Activated naive CD4-positive, alpha-beta T cell treated with anti-CD3 and anti-CD28 coated beads, Interleukin-2, amount 50 U/mL, for 16 hours (primary cell): ENCODE measurements at places on chromosomes 6 and 20.

GRCh38 chr6:34386316-34387137 is 5.9 kb downstream of the NUDT3 start:
- no peak for DNase-seq

- DNase-seq = no peak
These were observed 648.8 kb upstream of the AGPAT4 start for GRCh38 chr6:161922631-161923119.

DNA sequence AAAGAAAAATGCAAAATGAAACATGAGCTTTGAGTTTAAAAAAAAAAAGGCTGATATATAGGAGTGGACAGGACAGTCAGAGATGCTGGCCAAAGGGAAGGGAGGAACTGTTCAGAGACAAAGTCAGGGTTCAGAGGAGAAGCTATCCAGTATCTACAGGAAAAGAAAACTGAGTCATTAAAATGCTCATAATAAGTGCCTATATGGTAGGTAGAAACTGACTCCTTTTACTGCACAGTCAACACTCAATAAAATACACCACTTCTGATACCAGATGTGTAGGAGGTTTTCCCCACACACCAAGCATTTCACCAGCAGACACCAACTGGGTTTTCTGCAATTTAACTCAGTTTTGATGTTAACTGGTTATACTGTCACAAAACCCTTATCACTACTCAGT is 32.9 kb downstream of the FRK start:
- no peak for DNase-seq

DNA sequence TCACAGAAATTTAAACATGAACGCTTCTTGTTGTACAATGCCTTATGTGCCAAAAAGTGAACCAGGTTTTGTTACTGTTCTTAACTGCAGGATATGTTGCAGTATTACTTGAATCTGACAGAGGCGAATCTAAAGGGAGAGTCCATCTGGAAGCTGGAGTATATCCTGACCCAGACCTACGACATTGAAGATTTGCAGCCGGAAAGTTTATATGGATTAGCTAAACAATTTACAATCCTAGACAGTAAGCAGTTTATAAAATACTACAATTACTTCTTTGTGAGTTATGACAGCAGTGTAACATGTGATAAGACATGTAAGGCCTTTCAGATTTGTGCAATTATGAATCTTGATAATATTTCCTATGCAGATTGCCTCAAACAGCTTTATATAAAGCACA is 19.9 kb downstream of the SMPDL3A start:
- DNase-seq = no peak

DNA sequence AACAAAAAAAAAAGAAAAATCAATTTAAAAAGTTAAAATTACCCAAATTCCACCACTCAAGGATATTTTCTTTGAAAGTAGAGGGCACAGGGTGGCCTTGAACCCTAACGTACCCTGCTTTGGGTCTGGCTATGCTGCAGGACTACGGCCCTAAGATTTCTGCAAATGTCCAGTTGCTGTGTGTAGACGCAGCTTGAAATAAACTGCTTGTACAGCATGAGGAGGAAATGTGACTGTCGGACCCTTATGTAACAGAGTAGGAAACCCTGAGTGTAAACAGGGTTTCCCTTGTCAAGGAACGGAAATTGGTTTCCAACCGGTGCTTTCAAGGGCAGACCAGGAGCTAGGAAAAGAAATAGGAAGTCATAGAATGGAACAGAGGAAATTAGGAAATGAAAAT is 60.7 kb upstream of the SHLD1 start:
- no peak for DNase-seq

DNA sequence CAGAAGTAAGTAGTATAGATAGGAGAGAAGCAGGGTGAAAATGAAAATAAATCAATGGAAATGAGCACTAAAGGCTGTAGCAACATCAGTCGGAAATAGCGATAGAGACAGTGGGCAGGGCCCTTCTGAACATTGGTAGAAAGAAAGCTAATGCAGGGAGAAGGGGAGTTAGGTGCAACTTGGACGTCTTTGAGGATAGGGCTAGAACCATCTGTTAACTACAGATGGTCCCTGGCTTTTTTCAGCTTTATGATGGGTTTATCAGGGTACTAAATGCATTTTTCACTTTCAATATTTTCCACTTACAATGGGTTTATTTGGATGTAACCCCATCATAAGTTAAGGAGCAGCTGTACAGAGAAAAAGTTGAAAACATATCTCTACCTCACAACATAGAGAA is 72.8 kb upstream of the CNR1 start:
- no peak for DNase-seq

DNA sequence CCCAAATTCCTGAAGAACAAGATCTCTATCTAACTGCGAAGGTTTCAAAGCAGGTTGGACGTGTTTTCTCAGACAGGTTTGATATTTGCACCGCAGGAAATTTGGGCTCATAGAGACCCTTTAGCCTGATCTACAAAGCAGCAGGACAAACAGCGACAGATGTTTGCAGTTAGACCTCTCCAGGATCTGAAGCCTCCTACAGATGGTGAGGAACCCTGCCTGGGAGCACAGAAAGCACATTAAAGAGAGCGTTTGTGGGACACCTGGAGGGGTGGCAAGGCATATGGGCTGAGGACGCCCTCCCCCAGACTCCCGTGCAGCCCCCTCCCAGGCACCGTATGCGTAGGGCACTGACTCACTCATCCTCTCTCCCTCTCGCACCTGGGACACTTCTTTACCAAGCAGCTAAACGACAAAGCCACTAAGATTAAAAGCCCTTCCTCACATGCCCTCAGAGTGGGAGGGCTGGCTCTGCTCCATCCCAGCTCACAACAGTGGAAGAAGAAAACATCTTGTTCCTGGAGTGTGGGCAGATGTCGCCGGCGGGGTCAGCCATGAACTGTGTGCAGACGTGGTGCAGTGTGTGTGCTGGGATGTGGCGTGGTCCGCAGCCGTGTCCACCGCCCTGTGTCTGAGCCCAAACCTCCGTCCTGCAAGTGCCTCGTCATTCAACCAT is 249.7 kb upstream of the AFDN start:
- no peak for DNase-seq

- DNase-seq = no peak
These were observed 497.8 kb downstream of the PREX1 start for GRCh38 chr20:48329676-48330664.

DNA sequence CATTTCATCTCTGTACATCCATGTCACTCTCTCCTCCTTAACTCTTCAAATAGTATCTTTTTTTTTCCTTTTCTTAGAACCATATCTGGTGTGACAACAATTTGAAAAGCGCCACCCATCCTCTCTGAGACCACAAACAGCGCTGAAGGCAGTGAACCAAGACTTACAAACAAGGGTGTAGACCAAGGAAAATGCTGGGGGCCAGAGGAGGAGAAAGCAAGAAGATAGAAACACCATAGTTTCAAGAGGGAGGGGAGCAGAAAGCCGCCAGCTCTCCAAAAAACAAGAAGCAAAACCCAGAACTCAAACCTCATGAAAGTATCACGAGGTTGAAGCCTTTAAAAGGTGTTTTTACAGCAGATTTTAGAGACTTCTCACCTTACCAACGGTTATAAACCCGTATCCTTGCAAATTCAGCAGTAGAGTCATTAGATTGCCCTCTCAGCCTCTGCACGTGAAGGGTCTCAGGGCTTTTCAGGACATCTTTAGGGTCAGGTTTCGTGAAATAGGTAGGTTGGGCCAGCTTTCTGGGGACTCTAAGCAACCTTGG is 13.3 kb upstream of the RIPOR2 start:
- no peak for DNase-seq

- DNase-seq = no peak
These were observed 24.4 kb upstream of the LY86 start for GRCh38 chr6:6564154-6564553.

GRCh38 chr20:8782804-8783203 is 286.1 kb upstream of the PLCB4 start:
- DNase-seq = no peak

DNA sequence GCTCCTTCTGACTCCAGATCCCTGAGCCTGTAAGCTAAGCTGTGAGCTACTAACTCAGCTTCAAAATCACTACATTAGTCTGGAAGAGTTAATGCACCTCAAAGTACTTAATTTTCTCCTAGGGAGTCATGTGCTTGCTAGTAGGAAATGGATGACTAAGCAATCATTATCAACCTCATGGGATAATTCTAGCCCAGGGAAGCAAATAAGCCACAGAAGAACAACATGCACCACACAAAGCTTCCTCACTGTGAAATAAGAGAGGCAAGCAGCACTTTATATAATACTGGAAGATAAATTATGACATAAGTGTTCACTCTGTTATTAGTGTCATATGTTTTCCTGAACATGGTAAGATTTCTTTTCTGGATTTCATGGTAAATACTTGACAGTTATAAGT is 57.9 kb upstream of the RCAN2 start:
- no peak for DNase-seq

DNA sequence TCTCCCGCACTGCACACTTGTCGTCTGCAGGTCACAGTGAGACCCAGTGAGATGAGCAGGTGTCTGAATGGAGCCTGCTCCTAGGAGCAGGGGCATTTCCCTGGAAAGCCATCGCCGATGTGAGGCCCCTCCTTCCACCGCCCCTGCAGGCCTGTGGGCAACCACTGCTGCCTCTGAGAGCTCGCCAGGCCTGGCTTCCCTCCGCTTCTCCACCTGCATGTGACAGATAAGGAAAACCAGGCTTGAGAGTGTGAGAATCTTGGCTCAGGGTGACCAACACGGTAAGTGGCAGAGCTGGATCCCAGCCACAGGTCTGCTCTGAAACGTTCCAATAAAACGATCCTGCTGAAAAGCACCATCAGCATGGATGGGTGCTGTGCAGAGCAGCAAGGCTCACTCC is 332.8 kb downstream of the CDH4 start:
- DNase-seq = no peak

DNA sequence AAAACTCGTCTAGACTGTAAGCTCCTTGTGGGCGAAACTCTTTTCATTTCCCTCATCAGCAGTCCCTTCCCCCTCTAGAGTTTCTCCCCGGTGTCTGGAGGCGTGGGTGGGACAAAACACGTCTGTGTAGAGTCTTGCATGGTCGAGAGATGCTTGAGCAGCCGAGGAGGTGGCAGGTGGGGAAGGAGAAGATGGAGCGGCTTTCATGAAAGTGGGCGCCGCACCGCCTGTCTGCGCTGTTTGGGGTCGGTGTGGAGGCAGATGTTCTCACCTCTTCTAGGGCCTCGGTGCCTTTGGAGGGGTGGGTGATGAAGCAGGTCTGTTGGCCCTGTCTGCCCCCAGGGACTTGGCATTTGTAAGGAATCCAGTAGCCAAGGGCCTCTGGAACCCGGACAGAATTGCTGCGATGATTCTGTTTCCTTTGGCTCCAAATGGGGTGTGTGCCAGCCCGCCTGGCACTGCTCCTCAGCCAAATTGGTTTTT is 1.2 kb downstream of the BRPF3 start:
- DNase-seq = no peak

DNA sequence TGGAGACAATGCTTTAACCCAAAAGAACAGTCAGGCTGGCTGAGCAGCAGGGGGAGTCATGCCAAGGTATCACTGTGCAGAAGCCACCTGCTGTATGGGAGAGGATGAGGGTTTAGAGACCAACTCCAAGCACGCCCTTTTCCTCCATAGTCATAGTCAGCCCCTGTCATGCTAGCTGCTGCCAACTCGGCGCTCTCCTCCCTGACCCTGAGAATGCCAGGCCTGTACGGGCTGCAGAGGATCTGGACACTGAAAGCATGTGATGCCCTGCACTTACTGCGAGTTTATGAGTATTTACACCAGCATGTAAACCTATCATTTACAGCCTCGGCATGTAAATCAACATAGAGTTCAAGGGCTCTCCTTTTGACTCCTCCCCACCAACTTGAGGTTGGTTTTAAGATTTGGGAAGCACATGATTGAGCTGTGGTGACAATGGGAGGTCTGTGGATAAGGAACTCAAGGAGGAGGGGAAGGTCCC is 11.7 kb upstream of the SCUBE3 start:
- no peak for DNase-seq

GRCh38 chr6:17349427-17349826 is 44.0 kb upstream of the CAP2 start:
- DNase-seq = no peak

GRCh38 chr20:8272766-8273165 is 140.7 kb downstream of the PLCB1 start:
- no peak for DNase-seq

- DNase-seq = no peak
These were observed 136.2 kb downstream of the BMP7 start for GRCh38 chr20:57130160-57130772.

GRCh38 chr6:45477278-45477677 is 99.5 kb upstream of the SUPT3H start:
- no peak for DNase-seq

GRCh38 chr6:20680697-20681165 is 146.5 kb downstream of the CDKAL1 start:
- no peak for DNase-seq

GRCh38 chr6:81859884-81860283 is 107.4 kb upstream of the TENT5A start:
- no peak for DNase-seq

DNA sequence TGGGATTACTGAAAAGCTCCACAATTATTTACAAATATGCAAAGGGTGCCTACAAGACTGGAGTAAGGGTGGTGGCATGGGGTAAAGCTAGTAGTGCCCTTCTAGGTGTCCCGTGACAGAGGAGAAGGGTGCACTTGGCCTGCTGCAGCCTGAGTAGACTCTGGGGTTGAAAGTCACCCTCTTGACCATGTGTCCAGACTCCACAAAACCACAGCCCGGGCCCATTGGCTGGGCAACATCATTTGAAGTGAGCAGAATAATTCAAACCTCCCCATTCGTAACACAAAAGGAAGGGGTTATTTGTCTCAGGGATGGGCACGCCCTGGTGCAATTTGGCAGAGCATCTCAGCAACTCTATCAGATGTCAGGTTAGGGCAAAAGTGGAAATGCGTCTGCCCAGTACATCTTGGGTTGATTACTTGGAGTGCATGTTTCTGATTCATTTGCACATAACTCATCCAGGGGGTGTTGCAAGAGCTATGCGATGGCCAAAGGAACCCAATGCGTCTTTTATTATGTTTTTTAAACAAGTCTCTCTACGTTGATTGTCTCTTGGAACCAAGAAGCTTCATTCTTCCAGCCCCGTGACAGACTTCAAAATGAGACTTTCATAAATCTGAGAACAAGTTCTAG is 56.7 kb downstream of the ISM1 start:
- no peak for DNase-seq

GRCh38 chr6:112180095-112180820 is 74.1 kb downstream of the LAMA4 start:
- peak; percentile 16 for DNase-seq

DNA sequence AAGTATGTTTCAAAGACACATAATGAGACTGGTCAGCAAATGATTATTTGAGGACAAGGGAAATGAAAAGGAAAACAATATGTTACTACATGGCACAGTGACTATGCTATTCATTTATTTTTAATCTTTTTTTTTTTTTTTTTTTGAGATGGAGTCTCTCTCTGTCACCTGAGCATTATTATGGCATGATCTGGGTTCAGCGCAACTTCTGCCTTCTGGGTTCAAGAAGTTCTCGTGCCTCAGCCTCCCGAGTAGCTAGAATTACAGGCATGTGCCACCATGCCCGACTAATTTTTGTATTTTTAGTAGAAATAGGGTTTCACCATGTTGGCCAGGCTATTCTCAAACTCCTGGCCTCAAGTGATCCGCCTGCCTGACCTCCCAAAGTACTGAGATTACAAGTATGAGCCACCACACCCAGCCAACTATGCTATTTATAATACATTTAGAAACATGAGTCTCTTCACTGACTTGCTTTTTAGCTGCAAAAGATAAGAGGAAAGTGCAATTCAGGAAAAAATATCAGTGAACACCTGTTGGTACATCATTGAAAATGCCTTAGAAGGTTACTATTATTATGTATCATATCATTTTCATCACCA is 3.4 kb downstream of the CALHM4 start:
- DNase-seq = no peak

GRCh38 chr6:145866456-145867396 is 52.1 kb upstream of the FBXO30 start:
- no peak for DNase-seq
